ENCODE measurements at places on chromosomes 1 and 21. TPM values are rescaled to one million over a fixed set of nuclear protein-coding genes. Genes with fewer than 3 reads are reported as not detected.

GRCh38 chr1:16248007-16248436 is 11.0 kb upstream of the CPLANE2 start:
- no peak for DNase-seq

GRCh38 chr1:15028616-15029015 is 124.9 kb upstream of the TMEM51 start:
- no peak for DNase-seq

- peak; percentile 64 for DNase-seq
Measured at GRCh38 chr1:3034728-3035562, 13.7 kb downstream of the ACTRT2 start.

Gene STUM
- 5.9 TPM for total RNA-seq

- no peak for DNase-seq
Measured at GRCh38 chr1:241063276-241063675, 293.7 kb downstream of the RGS7 start.

Gene ADGRL2
- total RNA-seq, result 53.4 TPM

DNA sequence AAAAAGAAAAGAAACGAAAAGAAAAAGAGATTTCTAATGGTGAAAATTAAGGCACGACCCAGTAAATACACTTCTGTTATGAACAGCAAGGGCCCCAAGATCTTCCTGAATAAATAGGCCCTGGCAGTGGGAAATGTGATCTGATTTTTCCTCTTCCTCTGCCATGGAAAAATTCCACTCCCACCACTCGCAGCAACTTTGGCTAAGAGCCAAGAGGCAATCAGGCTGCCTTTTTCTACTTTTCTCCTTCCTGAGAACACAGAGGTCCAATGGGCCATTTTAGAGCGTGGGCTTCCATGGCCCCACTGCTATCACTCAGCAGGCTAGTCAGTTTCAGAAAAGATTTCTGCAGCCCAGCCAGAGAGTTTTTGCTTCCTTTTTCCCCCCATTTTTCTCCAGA is 33.7 kb upstream of the AK4 start:
- no peak for DNase-seq

Gene HPDL
- total RNA-seq, result 3.3 TPM

DNA sequence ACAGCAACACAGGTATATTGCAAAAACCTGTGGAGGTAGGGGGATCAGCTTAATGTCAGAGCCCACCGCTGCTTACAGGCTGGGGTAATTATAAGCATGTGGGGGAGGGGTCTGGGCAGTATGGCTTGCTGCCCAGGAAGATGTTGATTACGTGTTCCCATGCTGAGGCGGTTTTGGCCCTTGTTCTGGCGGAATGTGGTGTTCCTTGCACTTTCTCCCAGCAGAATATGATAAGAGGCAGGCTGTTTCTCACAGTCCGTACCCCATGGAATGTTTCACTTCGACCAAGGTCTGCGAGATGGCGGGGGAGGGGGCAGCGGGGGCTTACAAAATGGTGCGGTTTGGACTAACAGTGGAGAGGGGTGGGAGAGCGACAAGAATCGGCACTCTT is 9.8 kb upstream of the HPCAL4 start:
- no peak for DNase-seq

DNA sequence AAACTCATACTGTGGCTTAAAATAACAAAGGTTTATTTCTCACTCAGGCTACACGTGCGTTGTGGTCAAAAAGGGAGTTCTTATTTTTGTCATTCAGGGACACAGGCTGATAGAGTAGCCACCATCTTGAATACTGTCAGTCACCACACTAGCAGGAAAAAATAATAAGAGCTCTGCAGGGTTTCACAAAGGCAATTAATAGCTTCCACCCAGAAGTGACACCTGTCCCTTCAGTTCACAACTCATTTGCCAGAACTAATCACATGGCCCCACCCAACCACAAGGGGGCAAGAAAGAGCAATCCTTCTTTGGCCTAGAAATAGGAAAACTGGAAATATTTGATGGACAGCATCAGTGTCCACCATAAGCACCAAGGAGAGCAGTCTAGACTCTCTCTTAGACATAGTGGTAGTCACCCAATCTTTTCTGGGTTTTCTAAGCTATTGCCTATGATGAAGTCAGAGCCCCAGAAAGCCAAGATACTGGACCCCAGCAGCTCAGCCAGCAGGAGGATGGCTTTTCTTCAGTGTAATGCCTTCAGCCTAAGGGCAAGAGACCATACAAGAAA is 8.2 kb downstream of the HAPLN2 start:
- no peak for DNase-seq

DNA sequence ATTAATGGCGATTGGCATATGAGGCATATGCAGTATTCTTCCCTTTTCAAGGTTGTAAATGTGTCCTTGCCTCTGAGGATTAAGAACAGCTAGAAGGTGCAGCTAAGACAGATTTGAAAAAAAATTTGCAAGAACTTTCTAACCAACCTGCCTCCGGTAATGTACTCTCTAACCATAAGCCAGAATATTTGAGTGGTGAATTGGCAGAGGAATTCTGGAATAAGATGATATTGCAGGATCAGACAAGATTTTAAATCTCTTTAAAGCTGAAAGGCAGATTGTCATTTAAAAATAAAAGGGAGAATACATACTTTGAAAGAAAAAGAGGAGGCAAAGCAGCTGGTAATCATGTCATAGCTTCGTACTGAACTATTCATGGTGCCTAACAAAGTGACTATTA is 29.2 kb downstream of the MROH9 start:
- no peak for DNase-seq

Gene MAP1LC3C
- total RNA-seq, result 1.0 TPM

DNA sequence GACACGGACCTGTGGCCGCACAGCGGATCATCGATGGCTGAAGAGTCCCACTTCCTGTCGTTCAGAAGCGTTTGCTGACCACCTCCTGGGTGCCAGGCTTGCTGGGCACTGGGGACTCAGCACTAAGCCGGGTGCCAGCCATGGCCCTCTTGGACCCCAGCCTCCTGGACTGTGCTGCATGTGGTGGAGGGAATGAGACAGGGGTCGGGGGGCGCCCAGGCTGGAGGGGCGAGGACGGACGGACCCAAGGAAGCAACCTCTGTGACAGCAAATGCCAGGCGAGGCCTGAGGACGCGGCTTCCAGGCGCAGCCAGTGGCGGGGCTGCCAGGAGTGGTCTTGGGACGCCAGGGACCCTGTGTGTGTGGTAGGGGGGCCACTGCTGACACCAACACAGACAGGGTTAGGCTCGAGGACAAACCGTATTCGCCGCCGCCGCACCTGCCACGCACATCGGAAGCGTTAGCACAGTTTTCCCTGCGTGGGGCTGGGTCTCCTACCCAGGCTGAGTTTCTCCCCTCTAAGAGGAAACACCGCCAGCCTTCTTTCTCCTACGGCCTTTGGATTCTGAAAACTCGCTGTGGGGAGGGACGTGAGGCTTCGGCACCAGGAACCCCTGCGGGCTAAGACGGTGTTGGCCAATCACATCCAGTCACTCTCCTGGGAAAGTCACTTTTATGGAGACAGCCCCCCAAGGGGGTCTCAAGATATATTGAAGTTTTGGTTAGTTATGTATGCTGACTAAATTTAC is 3.1 kb upstream of the MXRA8 start:
- DNase-seq, result no peak

- no peak for DNase-seq
Measured at GRCh38 chr1:224592636-224593582, 23.2 kb upstream of the CNIH3 start.

GRCh38 chr1:210598135-210598652 is 269.5 kb downstream of the HHAT start:
- DNase-seq, result no peak

Gene AQP10
- not detected for total RNA-seq

Gene NBPF10
- total RNA-seq, result 1.8 TPM

Gene GPR161
- total RNA-seq, result 3.1 TPM

- no peak for DNase-seq
Measured at GRCh38 chr1:187844313-187844712, 1015.6 kb downstream of the PLA2G4A start.

DNA sequence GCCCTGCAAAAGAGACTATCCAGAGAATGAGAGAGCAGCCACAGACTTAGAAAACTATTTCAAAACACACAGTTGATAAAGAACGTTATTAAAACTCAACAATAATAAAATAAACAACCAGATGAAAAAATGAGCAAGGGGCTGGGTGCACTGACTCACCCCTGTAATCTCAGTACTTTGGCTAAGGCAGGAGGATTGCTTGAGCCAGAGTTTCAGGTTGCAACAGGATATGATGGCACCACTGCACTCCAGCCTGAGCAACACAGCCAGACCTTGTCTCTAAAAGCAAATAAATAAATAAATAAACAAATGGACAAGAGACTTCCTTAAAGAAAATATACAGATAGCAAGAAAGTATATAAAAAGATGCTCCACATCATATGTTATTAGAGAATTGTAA is 144.6 kb downstream of the LRRIQ3 start:
- DNase-seq, result no peak

DNA sequence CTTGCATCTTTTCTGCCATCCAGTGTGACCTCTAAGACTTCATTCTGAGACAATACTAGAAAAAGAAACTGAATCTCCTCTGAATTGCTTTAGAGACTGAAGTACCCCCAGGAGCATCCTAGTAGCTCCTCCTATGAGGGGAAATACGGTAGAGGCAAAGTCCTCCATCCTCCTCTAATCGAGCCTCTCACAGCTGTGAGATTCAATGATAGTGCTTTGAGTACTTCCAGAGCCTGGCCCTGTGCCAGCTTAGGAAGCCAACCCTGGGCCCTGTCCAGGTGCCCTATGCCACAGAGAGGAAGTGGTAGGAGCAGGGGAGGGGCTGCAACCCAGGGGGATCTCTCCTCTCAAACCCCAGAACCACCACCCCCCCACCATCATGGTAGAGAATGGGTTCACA is 10.7 kb downstream of the RORC start:
- no peak for DNase-seq
